Activated T-helper 17 cell treated with anti-CD3 and anti-CD28 coated beads, Interleukin-2, amount 50 U/mL, for 72 hours (primary cell): ENCODE measurements at places on chromosomes 5 and 9.
A peak's percentile ranks its signal among the peaks of the same experiment; 100 is the strongest.

DNA sequence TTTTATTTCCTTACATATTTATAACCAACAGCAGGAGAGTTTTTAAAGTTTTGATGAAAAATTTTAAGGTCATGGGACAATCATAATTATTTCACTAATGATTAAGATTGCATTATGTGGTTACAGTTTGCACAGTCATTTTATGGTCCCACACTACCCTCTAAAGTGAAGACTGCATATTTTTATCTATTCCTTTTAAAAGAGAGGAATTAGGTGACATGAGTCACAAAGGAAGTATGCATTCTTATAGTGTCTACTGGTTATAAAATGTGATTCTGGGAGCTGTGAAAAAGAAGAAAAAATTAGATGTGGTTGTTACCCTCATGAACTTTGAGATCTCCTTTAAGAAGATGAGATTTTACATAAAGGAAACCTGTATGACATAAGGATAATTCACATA is 87.9 kb upstream of the GRIA1 start:
- H3K36me3 ChIP-seq, result no peaks in the 10 kb centered on the region
- H3K27ac ChIP-seq, result no peak overlapping the region
- no peaks in the 10 kb centered on the region for H3K4me1 ChIP-seq
- no peaks in the 10 kb centered on the region for H3K27me3 ChIP-seq
- no peak for ATAC-seq

GRCh38 chr5:39137819-39138451 is 63.7 kb upstream of the RICTOR start:
- H3K4me3 ChIP-seq, result peak overlapping the region; percentile 55
- H3K36me3 ChIP-seq, result peaks cover 52% of the 10 kb centered on the region
- peak overlapping the region; percentile 80 for H3K27ac ChIP-seq
- no peaks in the 10 kb centered on the region for H3K27me3 ChIP-seq
- peak; percentile 81 for ATAC-seq

- H3K27ac ChIP-seq, result no peak overlapping the region
- H3K4me1 ChIP-seq, result no peaks in the 10 kb centered on the region
- ATAC-seq, result no peak
Measured at GRCh38 chr9:24342457-24342856, 203.2 kb downstream of the IZUMO3 start.

GRCh38 chr9:92762196-92762595 is 2.4 kb downstream of the BICD2 start:
- H3K4me3 ChIP-seq, result peak overlapping the region; percentile 84
- H3K36me3 ChIP-seq, result no peaks in the 10 kb centered on the region
- H3K4me1 ChIP-seq, result peaks cover 35% of the 10 kb centered on the region

GRCh38 chr5:137681191-137681590 is 54.7 kb downstream of the KLHL3 start:
- peaks cover 22% of the 10 kb centered on the region for H3K36me3 ChIP-seq
- no peaks in the 10 kb centered on the region for H3K27me3 ChIP-seq
- no peak overlapping the region for H3K4me3 ChIP-seq
- H3K4me1 ChIP-seq, result no peaks in the 10 kb centered on the region

DNA sequence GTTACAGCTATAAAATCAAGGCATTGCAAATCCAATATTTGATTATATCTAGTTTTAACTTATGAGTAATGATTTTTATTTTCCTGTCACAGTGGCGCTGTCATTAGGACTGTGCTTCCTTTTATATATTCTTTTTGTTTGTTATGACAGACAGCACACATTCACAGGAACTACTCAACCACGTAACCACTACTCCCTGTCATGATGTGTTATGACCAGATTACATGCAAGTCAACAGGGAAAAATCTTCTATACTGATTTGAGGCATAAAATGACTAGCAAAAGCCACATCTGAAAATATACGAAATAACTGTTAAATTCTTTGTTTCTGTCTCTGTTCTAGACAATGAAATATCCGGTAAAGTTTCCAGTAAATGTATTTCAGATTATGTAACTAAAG is 25.4 kb downstream of the SREK1 start:
- H3K27ac ChIP-seq, result peak overlapping the region; percentile 88
- H3K4me3 ChIP-seq, result no peak overlapping the region
- H3K4me1 ChIP-seq, result peaks cover 24% of the 10 kb centered on the region
- no peaks in the 10 kb centered on the region for H3K27me3 ChIP-seq
- ATAC-seq, result peak; percentile 93

DNA sequence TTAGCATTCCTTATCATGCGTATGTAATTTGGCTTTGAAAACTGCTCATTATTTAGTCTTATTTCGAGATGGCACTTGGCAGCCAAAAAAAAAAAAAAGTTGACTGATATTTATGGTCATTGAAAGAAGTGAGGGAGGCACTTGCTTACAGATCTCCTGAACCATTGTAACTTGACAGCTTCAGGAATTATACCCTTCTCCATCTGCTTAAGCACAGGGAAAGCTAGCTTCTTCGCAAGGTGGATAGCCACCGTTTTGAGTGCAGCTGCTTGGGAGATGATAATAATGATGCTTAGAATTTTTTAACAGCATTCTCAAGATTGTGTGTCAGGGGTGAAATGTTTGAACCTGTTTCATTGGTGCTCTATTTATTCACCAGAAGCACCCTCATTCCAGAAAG is 116.1 kb downstream of the GIN1 start:
- no peak for ATAC-seq
- peaks cover 47% of the 10 kb centered on the region for H3K36me3 ChIP-seq
- H3K4me1 ChIP-seq, result no peaks in the 10 kb centered on the region
- no peak overlapping the region for H3K27ac ChIP-seq
- H3K4me3 ChIP-seq, result no peak overlapping the region
- H3K27me3 ChIP-seq, result no peaks in the 10 kb centered on the region

- H3K36me3 ChIP-seq, result no peaks in the 10 kb centered on the region
- H3K27ac ChIP-seq, result no peak overlapping the region
- no peak overlapping the region for H3K4me3 ChIP-seq
- no peak for ATAC-seq
- H3K27me3 ChIP-seq, result peaks cover 18% of the 10 kb centered on the region
- H3K4me1 ChIP-seq, result no peaks in the 10 kb centered on the region
Measured at GRCh38 chr9:124562328-124562727, 55.1 kb upstream of the NR5A1 start.

DNA sequence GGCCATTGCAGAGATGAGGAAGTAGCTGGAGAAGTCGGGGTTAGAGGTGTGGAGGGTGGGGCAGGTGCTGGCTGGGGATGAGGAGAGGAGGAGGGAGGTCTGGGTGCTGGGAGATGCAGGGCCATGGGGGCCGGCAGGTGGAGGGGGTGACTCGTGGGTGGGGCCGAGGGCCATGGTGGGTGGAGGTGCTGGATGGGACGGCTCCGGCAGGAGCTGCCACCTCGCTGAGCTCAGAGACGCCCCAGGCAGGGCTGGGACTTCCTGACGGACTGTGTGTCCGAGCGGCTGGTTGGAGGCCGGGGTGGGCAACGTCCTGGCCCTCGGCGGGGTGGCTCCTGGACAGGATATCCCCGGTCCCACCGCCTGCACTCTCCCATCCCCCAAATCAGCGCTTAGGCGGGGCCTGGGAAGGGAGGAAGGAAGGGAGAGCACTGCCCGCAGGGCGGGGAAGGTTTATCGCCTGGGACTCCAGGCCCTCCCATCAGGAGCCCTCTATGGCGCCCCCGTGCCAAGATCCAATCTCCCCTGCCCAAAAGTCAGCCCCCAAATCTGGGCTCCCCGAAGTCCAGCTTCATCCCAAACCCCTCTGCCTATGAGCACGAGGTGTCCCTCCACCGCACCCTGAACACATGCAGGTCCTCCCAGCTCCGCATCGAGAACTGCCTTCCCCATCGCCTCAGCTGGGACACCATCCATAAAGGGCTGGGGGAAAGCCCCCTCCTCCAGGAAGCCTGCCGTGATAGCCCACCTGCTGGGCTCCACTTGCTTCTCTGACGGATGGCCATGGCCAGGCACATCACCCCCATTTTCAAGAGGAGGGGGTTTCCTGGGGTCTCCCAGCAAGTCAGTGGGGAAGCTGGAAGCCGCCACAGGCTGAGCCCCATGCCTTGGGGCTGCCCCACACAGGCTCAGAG is 58.3 kb upstream of the NOTCH1 start:
- ATAC-seq, result no peak
- peaks cover 20% of the 10 kb centered on the region for H3K27me3 ChIP-seq
- H3K4me1 ChIP-seq, result no peaks in the 10 kb centered on the region
- H3K4me3 ChIP-seq, result no peak overlapping the region
- H3K36me3 ChIP-seq, result no peaks in the 10 kb centered on the region
- no peak overlapping the region for H3K27ac ChIP-seq

GRCh38 chr5:159504106-159504856 is 174.0 kb upstream of the IL12B start:
- H3K4me1 ChIP-seq, result no peaks in the 10 kb centered on the region
- no peaks in the 10 kb centered on the region for H3K36me3 ChIP-seq
- no peak overlapping the region for H3K27ac ChIP-seq
- no peak for ATAC-seq
- H3K27me3 ChIP-seq, result no peaks in the 10 kb centered on the region

GRCh38 chr5:172325452-172325851 is 41.9 kb upstream of the UBTD2 start:
- no peaks in the 10 kb centered on the region for H3K36me3 ChIP-seq
- H3K27me3 ChIP-seq, result no peaks in the 10 kb centered on the region
- H3K4me1 ChIP-seq, result peaks cover 9% of the 10 kb centered on the region
- no peak overlapping the region for H3K27ac ChIP-seq

- no peaks in the 10 kb centered on the region for H3K36me3 ChIP-seq
- no peak for ATAC-seq
- peaks cover 5% of the 10 kb centered on the region for H3K4me1 ChIP-seq
- H3K27ac ChIP-seq, result no peak overlapping the region
- no peaks in the 10 kb centered on the region for H3K27me3 ChIP-seq
Measured at GRCh38 chr5:94749042-94749441, 130.6 kb downstream of the SLF1 start.

GRCh38 chr9:134291961-134292871 is 34.0 kb upstream of the RXRA start:
- ATAC-seq, result no peak
- H3K4me3 ChIP-seq, result no peak overlapping the region
- H3K36me3 ChIP-seq, result no peaks in the 10 kb centered on the region
- peaks cover 5% of the 10 kb centered on the region for H3K27me3 ChIP-seq

DNA sequence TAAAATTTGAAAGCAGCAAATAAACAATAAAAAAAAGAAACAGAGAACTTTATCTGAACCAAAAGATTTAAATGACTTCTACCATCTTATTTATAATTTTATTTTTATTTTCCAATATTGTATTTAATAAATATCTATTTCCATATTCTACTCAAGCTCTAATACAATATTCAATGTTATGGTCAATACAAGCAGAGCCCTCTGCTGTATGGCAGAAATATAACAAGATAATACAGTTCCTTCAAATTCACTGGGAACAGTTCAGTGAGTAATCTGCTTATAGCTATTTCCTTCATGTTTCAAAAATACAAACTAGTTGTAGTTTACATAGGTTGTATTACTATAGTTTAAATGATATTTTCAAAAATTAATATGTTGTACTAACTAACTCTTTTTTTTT is 332.7 kb downstream of the PRDM9 start:
- H3K4me3 ChIP-seq, result no peak overlapping the region
- ATAC-seq, result no peak
- H3K27ac ChIP-seq, result no peak overlapping the region
- no peaks in the 10 kb centered on the region for H3K27me3 ChIP-seq

DNA sequence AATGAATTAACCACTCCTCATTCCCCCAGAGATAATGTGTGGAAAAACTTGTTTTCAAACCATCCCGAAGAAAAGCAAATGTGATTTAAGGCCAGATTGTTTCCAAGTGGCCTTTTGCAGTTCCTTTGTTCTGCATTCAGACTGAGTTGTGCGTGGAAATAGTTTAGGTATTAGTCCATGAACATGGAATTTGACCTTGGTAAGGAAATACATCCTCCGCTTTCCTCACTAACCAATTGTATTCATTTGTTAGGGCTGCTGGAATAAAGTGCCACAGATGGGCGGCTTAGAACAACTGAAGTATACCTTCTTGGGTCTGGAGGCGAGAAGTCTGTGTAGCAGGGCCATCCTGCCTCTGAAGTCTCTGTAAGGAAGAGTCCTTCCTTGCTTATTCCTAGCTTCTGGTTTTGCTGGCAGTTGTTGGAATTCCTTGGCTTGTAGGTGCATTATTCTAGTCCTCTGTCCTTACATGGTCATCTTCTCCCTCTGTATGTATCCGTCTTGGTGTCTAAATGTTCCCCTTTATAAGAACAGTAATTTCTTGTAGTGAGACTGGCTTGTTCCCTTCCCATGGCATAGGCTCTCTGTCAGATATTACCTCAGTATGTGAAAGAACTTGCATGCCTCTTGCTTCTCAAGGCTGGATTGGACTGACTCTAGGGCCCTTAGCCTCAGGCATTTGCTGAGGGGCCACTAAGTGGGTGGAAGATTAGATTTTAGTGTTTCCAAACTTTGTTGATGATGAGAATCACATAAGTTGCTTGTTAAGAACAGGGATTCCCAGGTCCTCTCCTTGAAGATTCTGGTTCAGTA is 53.9 kb downstream of the RAI14 start:
- no peak overlapping the region for H3K4me3 ChIP-seq
- no peak overlapping the region for H3K27ac ChIP-seq
- H3K4me1 ChIP-seq, result no peaks in the 10 kb centered on the region
- no peaks in the 10 kb centered on the region for H3K36me3 ChIP-seq
- ATAC-seq, result no peak

DNA sequence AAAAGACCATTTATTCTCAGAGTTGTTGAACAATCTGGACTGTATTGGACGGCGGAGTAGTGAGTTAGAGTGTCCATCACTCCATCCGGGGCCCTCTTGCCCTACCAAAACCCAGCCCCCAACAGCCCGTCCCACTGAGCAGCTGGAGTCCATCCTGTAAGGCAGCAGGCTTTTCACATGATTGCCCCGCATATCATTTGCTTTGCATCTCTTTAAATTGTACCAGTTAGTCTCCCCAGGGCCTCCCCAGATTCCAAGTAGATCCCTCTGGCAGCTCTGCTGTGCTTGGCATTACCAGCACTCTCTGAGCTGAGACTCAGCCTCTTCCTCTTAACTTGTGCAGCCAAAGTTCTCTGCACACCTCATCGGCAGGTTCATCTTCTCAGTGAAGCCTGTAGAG is 48.6 kb upstream of the ADCY2 start:
- no peaks in the 10 kb centered on the region for H3K4me1 ChIP-seq
- H3K27me3 ChIP-seq, result no peaks in the 10 kb centered on the region
- no peaks in the 10 kb centered on the region for H3K36me3 ChIP-seq
- H3K27ac ChIP-seq, result no peak overlapping the region
- no peak overlapping the region for H3K4me3 ChIP-seq

GRCh38 chr9:133135146-133135745 is 14.2 kb upstream of the RALGDS start:
- ATAC-seq, result peak; percentile 68
- peak overlapping the region; percentile 92 for H3K4me3 ChIP-seq
- peak overlapping the region; percentile 100 for H3K27ac ChIP-seq
- no peaks in the 10 kb centered on the region for H3K27me3 ChIP-seq
- H3K36me3 ChIP-seq, result peaks cover 61% of the 10 kb centered on the region
